ENCODE measurements at places on chromosomes 5 and 9.
A peak's percentile ranks its signal among the peaks of the same experiment; 100 is the strongest.

DNA sequence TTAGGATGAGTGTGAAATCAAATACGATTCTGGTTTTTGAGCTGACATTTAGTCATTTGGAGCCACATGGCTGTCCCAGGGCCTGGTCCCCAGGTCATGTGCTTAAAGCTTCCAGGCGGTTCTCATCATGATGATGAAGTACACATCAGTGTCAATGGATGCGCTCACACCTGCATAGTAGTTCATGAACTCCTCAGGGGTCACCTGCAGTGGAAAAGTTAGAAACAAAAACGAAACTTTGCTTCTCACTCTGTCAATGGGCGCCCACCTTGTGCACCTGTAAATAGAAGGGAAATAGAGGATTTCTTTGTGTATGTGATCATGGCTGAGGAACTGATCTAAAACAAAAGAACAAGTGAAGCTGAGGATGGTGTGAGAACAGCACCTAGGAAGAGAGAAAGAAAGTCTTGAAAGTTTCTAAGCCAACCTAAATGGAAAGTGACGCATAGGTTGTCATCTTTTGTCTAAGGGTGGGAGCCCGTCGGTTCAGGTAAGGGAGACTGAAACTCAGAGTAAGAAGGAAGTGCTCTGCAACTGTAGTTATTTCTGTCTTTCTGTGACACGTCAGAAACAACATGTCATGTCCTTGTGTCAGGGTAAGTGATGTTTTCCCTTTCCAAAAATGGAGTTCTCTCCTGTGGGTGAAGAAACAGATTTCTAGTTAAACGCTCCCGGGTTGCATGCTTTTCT is 33.8 kb downstream of the CAPSL start:
- no peak for DNase-seq

GRCh38 chr5:111932199-111932598 is 175.2 kb upstream of the NREP start:
- DNase-seq, result no peak

DNA sequence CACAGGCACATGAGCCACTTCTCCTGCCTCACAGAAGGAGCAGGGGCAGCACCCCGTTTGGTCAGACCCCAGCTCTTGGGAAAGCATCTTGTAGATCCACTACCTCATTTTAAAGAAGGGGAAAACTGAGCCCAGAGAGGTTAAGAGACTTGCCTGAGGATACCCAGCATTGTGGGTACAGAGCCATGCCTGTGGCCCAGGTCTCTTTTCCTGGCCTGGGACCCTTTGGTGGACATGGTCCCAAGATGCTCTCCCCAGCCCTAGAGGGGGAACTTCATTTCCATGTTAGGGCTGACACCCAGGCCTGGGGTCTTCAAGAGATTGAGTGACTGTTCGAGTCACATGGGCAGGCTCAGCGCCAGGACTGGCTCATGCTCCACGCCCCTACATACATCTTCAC is 64.2 kb downstream of the NEK6 start:
- no peak for DNase-seq

- peak; percentile 81 for DNase-seq
Measured at GRCh38 chr9:129696944-129697655, 31.7 kb downstream of the PRRX2 start.

GRCh38 chr9:83267741-83268140 is 204.8 kb upstream of the RASEF start:
- DNase-seq, result no peak

DNA sequence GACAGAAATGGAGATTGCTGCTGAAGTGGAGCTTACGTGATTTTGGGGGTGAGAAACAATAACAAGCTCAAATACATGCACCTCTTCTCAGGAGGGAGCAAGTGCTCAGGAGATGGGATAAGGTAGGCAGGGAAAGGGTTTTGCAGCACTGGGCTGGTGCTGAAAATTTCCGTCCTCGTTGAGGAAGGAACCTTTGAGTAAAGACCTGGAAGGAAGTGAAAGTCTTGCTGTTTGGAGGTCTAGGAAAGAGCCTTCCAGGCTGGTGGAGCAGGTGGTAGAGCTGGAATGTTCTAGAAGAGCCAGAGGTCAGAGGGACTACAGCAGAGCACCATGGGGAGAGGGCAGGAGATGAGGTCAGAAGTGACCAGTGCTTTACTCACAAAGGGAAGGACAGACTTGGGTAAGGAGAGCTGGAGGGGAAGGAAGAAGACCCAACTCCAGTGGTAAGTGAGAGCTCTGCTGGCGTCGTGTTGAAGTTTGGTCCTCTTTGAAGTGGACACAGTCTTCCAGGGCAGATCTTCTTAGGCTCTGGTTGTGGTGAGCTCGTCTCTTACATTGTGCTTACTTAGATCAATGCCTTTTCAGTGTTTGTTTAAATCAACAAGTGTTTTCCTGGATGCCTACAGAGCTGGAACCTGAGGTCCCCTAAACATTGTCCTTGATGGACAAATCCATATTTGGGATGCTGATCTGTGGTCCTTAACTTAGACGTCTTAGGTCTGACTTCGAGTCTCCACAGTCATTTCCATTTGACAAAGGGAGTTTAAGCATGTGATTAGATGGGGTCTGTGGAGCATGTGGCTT is 21.0 kb downstream of the ANKRD33B start:
- DNase-seq, result no peak

DNA sequence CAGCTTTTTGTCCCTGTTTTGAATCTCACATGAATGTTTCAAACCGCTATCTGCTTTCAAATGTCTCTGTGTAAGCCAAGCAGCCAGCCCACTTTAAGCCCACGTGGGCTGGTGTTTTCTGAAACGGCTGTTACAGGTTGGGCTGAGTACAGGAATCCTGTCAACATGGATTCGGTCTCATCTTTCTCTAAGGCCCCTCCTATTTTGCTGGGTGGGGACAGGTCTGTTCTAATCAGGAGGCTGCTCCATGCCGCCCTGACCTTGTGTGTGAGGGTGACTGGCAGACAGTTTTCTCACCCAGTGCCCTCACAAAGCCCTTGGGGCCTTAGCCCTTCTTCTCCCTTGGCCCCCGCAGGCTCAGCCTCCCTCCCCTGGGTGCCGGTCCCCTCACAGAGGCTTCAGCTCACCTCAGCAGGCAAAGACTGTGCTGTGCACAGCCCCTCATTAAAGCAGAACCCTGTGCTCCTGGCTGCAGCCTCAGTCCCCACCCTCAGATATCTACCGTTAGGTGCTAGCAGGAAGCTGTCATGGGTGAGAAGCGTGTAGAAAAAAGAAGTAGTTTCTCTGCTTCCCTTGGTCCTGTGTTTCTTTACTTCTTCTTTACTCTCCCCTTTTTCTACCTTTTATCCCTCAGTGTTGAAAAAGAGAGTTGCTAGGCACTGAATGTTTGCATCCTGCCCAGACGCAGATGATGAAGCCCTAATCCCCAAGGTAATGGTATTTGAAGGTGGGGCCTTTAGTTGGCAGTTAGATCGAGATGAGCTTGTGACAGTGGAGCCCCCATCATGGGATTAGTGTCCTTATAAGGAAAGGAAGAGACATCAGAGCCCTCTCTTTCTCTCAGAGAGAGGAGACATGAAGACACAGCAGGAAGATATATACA is 205.7 kb downstream of the ADAMTS12 start:
- DNase-seq, result no peak

GRCh38 chr5:102231693-102232619 is 64.1 kb downstream of the SLCO4C1 start:
- DNase-seq, result no peak

Data from fibroblast of skin of abdomen (primary cell).